ENCODE measurements at places on chromosomes 2 and 18.
A peak's percentile ranks its signal among the peaks of the same experiment; 100 is the strongest.

DNA sequence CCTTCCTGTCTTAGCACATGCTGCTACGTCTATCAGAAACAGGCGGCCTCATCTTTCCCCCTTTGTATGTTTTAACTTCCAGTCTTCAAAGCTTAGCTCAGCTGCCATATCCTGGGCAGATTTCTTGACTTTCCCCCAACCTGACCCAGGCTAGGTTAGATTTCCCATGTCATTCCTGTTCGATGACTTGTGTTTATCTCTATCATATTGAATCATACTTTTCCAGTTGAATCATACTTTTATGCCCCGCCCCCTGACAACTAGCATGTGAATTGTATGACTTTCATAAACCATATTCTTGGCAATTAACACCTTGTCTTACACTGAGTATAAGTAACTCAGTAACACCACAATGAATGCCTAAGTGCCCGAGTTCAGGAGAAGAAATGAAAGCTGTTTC, 128.3 kb downstream of the CYRIA start:
- no peak for DNase-seq

DNA sequence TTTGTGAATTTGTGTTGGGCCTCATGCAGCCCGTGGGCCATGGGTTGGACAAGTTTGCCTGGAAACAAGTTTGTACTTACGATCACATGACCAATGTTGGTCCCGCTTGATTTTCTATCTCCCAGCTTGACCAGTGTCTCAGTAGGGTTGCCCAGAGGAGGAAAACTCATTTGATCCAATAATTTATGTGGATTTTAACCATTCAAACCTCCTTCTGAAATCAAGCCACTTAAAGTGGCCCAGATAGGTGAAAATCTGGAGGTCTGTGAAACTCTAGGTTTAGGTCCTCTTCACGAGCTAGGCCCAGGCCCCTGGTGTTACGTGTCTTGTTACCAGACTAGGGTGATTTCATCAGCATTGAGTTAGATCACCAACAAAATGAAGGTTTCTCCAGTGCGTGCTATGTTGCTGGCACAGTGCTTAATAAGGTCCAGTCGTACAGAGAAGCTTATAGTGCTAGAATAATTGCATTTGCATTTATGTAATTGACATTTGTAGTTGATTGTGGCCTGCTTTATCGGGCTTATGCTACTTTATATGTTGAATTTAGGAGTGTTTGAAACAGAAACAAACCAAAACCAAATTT, 4.4 kb downstream of the ACTR2 start:
- no peak for DNase-seq

- no peak for DNase-seq
Measured at GRCh38 chr2:6921321-6921922, 4.2 kb downstream of the RNF144A start.

DNA sequence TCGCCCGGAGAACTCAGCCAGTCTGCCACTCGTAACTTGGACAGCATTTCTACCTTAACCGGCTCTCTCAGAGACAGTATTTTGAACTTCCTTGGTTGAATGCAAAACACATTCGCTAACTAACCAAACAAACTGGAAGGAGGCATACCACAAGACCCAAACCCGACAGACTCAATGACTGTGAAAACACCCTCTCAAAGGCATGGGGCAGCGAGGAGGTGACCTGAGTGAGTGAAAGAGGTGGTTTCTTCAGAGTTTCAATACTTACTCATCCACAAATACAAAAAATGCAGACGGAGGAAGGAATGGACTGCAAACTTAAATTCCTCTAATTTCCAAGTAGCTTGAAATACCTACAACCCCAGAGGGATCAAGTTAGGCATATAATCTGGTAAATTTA, 132.9 kb downstream of the GAREM1 start:
- DNase-seq, result no peak

GRCh38 chr2:152506843-152507242, 171.9 kb downstream of the FMNL2 start:
- no peak for DNase-seq

DNA sequence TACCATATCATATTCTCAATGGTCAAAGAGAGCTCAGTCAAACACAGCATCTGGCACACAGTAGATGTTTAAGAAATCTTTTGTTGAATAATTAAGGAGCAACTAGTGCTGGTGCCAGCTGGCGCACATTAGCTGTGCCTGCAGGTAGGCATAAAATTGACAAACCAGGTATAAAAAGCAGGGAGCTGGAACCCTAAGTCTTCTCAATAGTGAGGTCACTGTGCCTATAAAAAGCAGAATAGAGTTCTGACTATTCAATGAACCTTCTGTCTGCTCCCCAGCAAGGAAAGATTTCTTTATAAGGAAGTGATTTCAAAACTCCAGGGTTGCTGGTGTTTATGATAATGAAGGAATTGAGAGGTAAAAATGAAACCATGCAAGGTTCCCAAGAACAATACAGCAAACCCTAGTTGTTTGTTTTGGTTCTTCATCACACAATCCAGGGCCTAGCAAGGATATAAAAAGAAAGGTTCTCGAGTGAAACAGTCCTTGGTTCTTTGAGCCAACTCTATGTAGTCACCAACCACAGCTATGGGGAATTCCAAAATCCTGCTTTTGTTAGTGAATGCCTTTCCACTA, 76.1 kb downstream of the THADA start:
- DNase-seq, result peak; percentile 91

- no peak for DNase-seq
Measured at GRCh38 chr2:12240206-12240605, 476.5 kb upstream of the TRIB2 start.

DNA sequence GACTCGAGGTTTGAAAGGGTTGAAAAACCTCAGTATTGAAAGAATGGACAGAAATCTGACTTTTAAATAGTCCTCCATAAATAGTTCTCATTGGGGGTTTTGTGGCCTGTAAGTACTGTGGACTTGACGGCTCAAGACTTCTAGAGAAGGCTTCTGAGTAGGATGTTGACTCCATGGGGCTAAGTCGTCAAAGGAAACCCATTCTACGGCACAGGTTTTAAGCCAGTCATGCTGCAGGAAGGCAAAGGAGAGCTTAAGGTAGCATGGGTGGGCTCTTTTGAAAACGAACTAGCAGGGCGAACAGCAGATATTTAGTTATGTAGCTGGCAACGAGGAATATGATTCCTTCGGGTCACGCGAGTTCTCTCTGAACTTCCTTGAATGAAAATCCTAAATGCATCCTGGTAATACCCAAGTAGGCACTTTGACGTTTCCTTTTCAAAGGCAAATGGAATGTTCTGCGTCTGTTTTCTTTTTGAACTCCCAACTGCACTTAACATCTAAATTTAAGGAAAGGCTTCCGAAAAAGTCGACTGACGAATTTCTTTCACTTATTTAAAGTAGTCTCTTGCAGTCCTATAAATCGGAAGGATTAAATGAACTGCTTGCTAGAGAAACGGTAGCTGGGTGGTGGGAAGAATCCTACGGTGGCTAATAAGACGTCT, 1.1 kb upstream of the NEDD4L start:
- peak; percentile 73 for DNase-seq

GRCh38 chr18:74316257-74317170, 875 bp downstream of the C18orf63 start:
- no peak for DNase-seq

GRCh38 chr2:3464401-3465005, 54.8 kb downstream of the ADI1 start:
- DNase-seq, result no peak

DNA sequence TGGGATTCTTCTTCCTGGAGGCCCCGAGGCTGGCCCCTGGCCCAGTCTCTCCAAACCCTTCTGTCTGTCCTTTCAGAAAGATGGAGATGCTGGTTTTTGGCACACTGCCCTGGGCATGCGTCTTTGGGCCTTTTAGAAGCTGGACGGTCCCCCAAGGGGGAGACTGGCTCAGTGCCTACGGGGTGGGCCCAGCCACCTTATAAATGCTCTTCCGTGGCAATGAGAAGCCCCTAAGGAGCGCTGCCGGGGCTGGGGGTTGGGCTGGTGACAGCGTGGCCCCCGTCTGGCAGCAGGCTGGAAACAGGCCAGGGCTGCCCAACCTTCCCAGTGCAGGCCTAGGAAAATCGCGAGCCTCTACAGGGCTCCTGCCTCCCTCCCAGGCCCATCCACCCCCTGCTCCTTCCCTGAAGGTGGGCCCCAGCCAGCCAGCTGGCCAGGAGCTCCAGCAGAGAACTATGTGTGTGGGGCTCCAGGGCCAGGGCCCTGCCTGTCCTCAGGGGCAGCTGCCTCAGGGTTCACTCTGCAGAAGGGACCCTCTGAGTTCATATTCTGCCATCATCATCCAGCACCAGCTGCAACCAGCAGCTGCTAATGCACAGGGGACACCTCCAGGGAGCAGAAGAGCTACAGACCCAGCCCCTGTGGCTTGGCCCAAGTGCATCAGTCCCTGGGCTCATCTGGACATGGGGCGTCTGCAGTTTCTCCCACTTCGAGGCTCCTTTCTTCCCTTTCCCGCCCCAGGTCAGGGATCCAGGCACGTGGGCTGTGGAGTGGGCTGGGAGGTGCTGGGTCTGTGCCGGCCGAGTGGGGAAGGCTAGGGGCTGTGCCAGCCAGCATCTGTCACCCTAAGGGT, 107.6 kb upstream of the OTOS start:
- DNase-seq, result no peak

- no peak for DNase-seq
Measured at GRCh38 chr2:27270670-27271069, 4.6 kb upstream of the DNAJC5G start.

- DNase-seq, result no peak
Measured at GRCh38 chr2:227420087-227421052, 32.6 kb upstream of the SCYGR1 start.

DNA sequence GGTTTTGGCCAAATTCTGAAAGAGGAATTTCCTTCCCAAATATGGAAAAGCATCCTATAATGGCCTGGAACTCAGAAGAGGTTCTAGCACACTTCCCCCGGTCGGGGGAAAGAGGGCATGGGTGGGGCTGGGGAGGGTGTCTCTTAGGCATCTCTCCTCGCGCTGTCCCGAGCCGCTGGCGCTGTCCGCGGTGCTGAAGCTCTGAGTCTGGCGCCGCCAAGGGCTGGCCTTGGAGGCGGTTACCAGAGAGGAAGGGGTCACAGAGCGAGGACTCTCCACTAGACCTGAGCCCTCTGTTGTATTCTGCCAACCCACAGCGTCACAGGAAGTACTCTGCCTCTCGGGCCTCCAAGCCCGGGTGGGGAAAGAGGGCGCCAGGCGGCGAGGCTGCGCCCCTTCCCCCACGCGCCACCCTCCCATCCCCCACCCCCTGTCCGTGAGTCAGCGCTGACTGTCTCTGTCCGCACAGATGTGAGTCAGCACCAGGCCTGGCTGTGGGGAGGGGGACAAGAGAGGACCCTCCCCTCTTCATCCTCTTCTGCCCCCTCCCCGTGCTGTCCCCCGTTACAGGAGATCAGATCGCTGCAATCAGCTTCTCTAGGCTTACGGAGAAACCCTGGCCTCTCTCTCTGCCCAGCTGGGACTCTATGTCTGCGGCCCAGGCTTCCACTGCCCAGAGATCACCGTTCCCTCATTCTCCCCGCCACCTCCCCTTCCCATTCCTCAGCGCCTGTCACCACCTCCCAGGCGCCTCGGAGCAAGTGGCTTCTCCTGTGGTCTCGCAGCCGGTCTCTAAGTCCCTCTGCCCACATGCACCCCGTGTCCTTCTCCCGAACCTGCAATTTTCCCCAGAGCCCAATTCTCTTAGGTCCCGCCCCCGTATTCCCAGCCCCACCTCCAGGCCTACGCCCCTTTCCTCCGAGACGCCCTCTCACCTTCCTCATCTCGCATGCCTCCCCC, 779 bp downstream of the PTPRN start:
- peak; percentile 62 for DNase-seq
